ENCODE measurements at places on chromosomes 7 and 10.

DNA sequence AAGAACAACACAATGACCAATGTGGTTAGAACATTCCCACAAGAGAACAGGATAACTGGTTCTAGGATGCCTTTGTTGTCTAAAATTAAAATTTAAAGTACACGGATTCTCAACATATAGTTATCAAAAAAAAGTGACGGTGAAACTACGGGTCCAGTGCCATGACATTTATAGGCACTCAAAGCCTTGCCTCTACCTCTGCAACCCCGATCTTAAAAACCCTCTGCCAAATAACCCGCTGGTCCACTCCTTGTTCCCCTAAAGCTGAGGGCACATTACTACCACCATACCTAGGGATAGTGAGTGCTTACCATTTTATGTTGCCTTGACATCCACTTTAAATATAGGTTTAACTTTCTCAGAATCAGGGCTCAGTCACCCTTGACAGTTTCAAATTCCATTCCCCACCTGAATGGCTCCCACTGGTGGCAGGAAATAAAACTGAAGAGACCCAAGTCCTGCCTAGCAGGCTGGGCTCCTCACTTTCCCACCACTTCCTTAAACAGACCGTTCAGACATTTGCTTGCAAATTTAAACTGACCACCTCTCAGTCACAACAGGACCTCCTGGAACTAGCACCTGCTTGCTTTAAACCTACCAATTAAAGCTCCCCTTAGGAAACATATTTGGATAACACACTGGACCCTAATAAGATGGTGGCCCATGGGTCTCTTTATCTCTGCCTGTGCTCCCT, 169.9 kb upstream of the ASAH2 start:
- DNase-seq, result peak; percentile 3

DNA sequence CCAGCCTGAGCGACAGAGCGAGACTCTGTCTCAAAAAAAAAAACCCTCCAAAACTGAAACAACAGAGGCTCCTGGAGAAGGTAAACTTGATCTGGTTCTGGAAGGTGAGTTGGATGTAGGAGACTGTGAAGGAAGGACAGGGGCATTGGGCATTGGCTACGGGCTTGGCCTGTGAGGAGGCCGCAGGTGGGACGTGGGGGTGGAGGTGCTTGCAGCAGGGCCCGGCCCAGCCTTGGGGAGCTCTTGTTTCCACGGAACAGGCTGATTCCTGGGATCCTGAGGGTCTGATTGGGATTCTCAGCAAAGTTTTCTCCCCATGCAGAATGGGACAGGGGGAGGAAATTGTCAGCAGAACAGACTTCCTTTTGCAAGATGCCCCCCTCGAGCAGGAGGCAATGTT, 30.6 kb downstream of the IL15RA start:
- DNase-seq, result no peak

DNA sequence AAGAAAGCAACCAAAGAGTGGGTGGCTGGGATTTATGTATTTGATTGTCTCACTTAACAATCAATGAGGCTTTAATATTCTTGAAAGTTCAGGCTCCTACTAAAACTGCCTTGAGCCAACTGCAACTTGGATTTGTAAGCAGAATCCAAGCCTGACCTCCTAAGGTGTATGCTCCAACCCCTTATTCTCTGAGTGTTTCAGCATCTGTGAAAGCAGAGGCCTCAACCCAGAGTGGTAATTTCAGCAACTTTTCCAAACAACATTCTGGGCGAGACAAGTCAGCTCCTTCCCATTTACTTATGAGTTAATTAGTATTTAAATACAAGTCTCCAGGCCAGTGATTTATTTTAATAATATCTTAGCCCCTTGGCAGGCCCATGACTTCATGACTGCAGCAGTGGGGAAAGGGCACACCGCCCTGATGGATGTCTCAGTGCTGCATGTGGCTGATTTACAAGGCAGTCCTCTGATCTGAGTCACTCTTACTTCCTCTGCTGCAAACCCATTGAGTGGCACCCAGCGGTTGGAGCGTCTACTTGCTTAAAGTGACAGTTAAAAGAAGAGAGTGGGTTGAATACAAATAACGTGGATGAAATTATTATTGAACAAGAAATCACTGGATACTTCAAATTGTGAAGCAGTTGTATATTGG, 209.1 kb downstream of the TRIL start:
- no peak for DNase-seq

DNA sequence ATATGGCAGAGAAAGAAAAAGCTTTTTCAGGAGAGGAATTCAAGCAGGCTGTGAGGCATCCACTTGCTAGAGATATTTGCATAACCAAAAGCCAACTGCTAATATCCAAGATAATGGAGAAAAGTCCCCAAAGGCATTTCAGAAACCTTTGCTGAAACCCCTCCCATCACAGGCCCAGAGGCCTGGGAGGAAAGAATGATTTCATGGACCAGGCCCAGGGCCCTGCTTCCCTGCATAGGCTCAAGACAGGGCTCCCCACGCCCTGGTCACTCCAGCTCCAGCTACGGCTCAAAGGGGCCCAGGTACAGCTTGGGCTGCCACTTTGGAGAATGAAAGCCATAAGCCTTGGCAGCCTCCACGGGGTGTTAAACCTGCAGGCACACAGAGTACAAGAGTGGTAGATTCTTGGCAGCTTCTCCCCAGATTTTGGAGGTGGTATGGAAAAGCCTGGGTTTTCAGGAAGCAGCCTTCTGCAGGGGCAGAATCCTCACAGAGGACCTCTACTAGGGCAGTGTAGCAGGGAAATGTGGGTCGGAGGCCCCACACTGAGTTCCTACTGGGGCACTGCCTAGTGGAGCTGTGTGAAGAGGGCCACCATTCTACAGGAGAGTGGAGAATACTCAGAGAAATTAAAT, 5.6 kb upstream of the RSU1 start:
- DNase-seq, result no peak

- DNase-seq, result no peak
Observed at GRCh38 chr10:125061557-125062226, 98.7 kb downstream of the CTBP2 start.

DNA sequence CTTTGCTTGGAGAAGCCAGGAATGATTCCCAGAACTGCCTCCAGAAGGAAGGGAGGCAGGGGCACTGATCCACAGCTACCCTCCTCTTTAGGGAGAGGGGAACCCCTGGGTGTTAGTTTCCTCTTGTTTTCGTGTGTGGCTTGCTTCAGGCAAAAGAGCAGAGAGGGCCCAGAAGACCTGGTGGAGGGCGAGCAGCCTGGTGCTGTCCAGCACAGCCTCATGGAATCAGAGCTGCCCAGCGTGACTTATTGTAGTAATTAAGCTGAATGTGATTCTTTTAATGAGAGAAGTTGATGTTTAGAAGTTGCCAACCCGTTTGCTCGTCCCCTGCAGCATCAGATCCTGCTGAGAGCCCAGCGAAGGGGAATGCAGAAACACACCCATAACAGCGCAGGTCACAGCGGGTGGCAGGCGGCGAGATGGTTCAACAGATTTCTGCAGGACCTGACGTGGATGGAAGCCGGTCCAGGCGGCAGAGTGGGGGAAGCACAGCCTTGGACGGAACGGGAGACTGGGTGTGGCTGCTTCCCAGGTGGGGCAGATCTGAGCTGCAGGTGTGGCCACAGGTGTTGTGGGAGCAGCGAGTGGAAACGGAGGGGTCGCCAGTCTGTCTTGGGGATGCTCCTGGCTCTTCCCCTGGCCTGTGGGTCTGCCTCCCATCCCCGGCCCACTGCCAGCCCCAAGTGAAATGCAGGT, 53.7 kb upstream of the SHH start:
- DNase-seq, result no peak

DNA sequence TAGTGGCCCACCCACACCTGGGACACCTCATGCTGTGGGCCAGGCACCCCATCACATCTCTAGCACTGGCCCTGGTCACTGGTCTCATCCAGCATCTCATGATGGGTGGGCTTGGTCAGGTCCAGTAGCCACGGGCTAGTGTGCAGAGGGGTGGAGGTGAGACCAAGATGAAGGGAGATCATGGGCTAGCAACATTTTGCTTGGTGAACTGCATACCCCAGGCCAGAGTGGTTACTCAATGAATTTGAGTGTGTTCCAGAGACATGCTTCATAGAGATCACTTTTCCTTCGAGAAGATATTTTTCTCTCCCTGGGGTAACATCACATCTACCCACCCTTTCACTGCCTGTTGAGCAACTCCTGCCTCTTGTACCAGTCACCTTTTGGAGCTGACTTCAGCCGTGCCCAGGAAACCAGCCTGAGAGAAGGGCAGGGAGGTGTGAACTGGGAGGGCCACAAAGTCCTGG, 44.2 kb downstream of the MINDY4 start:
- no peak for DNase-seq

GRCh38 chr7:127981965-127982364, 49.3 kb downstream of the LRRC4 start:
- DNase-seq, result no peak

GRCh38 chr7:116575853-116576252, 51.0 kb downstream of the CAV1 start:
- no peak for DNase-seq

DNA sequence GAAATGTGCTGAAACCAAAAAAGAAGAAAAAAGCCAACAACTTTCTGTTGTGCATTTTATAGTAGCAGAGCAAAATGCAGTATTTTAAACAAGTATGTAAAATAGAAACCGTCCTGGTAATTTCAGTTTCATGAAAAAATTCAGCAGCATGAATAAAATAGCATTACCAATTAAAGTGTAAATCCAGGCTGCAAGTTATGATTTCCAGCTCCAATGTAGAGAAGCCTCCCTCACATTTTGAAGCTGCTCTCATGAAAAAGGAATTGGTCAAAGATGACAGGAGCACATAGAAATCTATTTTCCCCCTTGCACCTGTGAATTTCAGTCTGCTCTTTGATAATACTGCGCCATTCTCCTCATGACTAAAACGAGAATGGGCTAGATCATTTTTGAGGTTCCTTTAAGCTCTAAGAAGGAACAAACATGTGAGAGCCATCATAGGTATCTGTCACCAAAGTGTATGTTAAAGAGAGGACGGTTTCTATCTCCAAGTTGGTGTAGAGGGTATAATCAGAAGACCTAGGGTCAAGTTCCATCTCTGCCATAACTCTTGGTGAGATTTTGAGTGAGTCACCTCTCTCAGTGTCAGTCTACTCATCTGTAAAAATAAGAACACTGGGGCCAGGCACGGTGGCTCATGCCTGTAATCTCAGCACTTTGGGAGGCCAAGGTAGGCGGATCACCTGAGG, 107.5 kb downstream of the MTPAP start:
- no peak for DNase-seq

- DNase-seq, result no peak
Observed at GRCh38 chr7:70154521-70155180, 556.4 kb downstream of the AUTS2 start.

- DNase-seq, result no peak
Observed at GRCh38 chr7:91683823-91684222, 196.7 kb downstream of the MTERF1 start.

DNA sequence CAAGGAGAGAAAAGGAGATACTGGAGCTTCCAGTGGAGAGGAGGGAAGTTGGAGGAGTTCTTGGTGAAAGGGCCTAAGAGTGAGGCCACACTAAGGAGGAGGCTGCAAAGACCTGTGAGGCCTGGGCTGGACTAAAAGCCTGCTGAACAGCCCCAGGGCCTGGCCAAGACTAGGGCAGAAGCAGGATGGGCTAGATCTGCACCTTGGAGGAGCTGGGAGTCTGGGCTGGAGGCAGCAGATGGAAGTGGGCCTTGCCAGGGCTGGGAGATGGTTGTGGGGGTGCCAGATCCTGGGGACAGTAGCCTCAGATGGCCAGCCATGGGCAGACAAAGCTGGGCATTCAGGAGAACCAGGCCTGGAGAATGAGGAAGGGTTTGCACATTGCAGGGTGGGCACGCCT, 6.5 kb upstream of the PURB start:
- DNase-seq, result no peak

- no peak for DNase-seq
Observed at GRCh38 chr7:132508724-132509353, 67.4 kb downstream of the PLXNA4 start.

DNA sequence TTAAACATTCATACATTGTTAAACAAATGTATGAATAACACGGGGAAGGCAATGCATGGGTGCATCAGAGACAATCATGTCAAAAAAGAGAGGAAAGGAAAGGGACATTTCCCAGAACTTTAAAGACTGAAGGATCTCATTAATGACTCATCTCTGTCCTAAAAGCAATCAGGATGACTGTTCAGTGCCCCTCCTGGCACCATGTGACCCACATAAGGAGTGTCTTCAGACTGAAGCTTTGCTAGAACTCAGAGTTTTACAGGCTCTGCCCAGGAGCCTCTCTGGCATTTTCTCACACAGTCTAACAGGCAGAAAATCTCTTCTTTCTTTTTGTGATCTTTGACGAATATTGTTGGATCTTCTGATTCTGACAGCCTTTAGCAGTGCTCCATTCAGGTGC, 315.3 kb downstream of the OTUD1 start:
- DNase-seq, result no peak

- no peak for DNase-seq
Observed at GRCh38 chr10:91596825-91597196, 36.1 kb downstream of the PPP1R3C start.

GRCh38 chr10:26046073-26046700, 112.2 kb downstream of the MYO3A start:
- no peak for DNase-seq

GRCh38 chr7:29884399-29885272, 78.3 kb downstream of the WIPF3 start:
- DNase-seq, result no peak

DNA sequence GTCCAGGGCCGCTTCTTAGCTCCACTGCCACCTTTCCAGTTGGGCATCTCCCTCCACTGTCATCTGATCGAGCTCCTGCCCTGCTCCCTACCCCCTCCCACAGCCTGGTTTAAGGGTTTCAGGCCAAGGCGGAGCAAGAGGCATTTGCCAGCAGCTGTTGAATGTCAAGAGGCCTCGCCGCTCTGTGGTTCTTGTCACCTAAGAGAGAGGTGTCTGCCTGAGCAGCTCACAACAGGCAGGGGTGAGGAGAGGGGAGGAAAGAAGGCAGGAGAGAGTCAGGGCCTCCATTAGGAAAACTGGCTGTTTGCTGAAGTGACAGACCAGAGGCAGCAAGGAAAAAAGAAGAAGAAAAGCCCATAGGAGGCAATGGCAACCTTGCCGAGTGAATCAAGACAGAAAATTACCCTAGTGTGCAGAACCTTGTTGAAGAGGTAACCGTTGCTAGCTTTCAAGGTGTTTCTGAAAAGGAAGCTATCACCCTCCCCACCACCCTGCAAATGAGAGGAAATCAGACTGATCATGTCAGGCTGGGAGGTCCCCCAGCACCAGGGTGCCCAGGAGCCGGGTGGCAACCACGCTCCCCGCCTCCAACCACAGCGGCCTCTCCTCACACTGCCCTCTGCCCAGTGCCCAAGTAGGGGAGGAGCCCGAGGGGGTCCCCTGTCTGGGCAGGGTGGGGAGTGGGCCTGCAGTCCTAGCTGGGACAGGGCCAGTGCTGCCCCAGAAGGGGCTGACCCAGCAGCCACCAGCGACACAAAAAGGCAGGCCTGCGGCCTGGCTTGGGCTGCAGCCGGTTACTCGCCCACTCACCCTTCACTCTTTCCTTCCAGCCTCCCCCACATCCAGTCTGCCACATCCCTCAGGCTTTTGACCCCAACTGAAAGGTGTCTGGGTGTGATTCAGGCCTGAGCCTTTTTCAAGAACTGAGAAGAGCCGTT, 7.1 kb downstream of the GATA3 start:
- DNase-seq, result peak; percentile 45

DNA sequence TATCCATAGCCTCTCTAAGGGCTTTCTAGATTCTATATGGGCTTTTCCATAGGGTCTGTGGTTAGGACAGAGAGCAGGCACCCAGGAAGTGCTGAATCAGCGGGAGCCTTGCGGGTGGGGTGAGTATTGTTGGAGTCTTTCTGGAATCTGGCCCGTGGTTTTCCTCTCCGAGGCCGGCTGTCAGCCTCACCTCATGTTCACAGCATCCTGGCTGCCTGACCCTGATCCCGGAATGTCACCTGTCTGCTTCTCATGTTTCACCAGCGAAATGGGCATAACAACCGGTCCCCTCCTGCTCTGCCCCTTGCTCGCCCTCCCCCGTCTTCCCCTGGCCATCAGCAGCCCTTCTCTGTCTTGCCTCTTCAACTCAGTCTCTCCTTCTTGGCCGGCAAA, 36.5 kb downstream of the DDIT4 start:
- DNase-seq, result no peak

Measured in stimulated activated naive CD4-positive, alpha-beta T cell treated with Interleukin-2 at 50 U/mL for 16 hours (primary cell).